ENCODE measurements at places on chromosomes 12 and 14.

DNA sequence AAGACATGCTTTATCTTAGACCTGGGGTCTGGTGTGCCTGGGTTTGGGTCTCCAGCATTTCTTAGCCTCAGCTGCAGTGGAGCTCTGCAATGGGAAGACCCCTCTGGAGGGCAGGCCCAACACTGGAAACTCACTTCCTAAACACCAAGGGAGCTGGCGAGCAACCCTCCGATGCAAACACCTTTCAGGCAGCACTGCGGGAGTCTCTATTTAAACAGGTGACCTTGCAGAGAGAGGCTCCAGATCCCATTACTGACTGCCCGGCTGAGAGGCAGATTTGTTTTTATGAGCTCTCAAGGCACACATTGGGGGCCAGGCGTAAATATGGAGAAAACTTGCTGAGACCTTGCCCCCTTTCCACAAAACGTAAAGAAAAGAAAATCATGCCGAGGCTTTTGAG lies 195.5 kb downstream of the PAX9 start:
- no peak for DNase-seq

GRCh38 chr12:122205053-122205925 lies 1.8 kb downstream of the B3GNT4 start:
- DNase-seq = no peak

DNA sequence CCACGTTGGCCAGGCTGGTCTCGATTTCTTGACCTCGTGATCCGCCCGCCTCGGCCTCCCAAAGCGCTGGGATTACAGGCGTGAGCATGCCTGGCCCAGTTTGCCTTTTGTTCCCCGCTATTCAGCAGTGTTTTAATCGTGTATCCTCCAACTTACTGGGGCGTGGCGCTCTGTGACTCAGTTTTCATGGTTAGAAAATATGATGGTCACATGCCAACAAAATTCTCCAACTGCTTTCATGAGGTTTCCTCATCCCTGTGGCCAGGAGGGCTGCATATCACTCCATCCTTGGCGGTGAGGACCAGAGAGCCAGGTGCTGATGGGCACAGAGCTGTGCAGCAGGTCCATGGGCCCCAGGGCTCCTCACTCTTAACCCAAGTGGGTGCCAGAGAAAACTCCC lies 33.0 kb upstream of the PRMT8 start:
- no peak for DNase-seq

DNA sequence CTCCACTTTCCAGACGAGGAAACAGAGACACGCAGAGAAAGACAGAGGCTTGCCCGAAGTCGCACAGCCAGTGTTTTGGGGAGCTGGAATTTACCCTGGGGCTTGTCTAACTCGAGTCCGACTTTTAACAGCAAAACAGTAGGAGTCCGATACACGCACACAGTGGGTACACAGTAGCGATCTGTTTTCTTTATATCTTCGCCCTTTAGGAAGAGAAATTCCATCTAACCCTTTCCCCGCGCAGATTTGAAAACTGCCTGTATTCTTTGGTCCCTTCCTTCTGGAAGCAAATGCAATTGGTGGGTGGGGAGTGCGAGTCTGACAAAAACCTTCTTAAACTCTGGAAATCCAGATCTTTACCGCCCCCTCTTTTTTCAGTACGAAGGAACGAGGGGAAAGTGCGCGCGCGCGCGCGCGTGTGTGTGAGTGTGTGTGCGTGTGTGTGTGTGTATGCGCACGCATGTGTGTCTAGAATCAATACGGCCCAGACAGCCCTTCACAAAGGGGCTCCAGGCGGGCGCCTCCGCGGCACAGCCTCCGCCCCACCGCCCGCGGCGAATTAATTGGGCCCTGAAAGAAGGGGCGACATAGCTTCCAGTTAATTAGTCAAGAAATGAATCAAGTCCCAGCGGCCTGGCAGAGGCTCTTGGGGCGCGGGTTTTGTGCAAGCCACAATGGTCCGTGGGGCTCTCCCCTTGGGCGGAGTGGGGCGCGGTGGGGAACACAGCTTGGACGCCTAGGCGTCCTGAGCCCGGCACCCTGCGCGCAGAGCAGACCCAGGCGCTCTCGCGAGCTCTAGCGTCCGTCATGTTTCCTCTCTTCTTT lies 14.0 kb upstream of the TBX3 start:
- no peak for DNase-seq

- DNase-seq = no peak
Measured at GRCh38 chr12:101592921-101593320, 1.9 kb upstream of the MYBPC1 start.

DNA sequence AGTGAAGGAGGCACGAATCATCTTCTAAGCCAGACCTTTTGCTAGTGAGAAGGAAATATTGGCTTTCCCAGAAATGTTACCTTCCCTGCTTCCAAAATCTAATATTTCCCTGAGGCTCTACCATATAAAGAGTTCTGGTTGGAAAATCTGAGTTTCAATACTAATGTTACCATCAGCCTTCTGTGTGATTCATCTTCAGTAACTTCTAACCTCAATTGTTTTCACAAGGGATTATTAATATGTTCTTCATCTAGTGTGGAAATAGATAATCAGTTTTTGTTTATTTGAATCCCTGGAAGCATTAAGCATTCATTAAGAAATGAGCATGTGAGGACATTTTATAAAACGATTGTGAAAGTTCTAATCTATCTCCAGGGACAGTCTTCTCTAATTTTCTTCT lies 720.9 kb downstream of the AACS start:
- DNase-seq = no peak

GRCh38 chr12:95143621-95144205 lies 70.3 kb upstream of the NR2C1 start:
- DNase-seq = no peak

GRCh38 chr12:104694711-104695110 lies 238.0 kb downstream of the CHST11 start:
- no peak for DNase-seq

DNA sequence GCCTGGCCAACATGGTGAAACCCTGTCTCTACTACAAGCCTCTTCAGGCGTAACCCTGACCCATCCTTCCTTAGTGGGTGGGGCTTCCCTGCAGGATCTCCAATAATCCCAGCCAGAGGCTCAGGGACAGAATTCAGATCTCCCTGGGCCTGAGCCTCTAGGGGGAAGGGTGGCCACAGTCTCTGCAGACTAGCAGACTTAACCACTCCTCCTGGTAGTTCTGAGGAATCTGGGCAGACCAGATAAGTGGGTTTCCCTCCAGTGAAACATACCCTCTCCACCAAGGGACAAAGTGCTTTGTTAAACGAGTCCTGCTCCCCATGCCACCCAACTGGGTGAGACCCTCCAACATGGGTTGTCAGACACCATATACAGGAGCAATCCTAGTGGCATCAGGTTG lies 36.6 kb upstream of the TRIM9 start:
- no peak for DNase-seq

- no peak for DNase-seq
Measured at GRCh38 chr14:36513451-36514277, 6.4 kb downstream of the NKX2-1 start.

GRCh38 chr12:65948320-65949008 lies 124.2 kb downstream of the HMGA2 start:
- DNase-seq = no peak

- DNase-seq = no peak
Measured at GRCh38 chr12:48050174-48050573, 45.9 kb upstream of the COL2A1 start.

DNA sequence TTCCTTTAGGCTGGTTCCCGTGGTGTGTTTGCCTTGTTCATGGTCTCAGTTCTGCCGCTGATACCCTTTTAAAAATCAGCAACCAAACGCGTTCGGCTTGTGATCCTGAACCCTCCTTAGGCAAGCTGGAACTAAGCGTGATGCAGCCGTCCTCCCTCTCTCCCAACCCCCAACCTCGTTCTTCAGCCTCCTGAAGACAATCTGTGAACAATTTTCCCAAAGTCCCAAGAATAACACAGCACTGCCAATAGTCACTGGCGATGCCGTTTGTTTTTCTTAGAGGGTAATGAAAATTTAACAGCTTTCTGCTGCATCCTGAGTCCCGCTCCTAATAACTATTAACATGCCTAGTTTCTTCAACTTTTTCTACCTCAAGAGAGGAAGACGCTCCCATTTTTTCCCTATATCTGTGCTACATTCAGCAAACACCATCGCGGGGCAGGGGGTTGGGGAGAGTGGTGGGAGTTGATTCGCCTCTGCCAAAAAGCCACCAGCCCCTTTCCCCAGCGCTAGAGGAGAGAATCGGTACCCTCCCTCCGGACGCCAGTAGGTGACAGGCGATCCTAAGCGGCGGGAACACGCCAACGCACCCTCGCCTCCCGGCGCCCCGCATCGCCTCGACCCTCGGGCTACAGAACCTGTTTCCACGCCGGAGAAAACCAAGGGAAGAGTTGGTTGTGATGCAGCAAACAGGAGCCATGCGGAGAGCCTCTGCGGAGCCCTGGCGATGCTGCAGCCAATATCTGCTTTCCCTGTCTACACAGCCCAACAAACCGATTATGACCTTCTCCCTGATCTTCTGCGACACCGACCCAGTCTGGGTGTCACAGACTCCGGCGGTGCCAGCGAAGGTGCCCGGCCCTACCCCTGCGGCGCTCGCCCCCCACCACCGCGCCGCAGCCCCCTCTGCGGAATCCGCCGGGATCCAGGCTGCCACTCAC lies 752 bp downstream of the PRICKLE1 start:
- DNase-seq = peak; percentile 37

- no peak for DNase-seq
Measured at GRCh38 chr12:54138219-54138618, 50.6 kb downstream of the SMUG1 start.

DNA sequence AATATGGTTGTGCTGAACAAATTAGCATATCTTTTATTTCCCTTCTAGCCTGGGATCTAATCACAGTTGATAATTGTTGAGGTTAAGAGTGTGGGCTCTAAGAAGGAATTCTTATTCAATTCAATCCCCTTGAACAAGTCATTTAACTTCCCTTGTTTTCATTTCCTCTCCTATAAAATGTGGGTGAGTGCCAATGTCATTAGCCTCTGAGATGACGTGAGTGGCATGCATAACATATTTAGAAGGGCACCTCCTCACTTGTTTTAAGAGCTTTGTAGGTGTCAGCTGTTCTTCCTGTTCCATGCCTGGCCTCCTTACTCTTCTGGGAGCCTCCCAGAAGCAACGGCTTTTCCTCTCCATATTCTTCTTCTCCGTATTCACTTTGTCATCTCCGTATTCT lies 155.4 kb upstream of the NEDD1 start:
- no peak for DNase-seq

DNA sequence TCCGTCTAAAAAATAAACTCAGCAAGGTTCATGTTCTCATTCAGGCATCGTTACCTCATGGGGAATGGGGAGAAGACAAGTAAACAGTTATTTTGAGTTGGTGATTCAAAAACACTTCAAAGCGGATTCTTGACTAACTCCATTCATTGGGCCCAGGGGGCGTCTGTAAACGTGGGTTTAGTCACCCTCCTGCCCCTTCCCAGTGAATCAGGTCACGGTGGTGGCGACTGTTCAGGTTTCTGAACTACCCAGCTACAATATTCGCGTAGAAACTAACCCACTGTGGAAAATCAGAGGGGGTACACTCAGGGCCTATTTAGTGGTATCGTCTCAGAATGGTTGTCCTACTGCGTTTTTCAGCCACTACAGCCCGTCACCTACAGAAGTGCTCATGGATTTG lies 15.2 kb downstream of the OR6S1 start:
- DNase-seq = peak; percentile 38

DNA sequence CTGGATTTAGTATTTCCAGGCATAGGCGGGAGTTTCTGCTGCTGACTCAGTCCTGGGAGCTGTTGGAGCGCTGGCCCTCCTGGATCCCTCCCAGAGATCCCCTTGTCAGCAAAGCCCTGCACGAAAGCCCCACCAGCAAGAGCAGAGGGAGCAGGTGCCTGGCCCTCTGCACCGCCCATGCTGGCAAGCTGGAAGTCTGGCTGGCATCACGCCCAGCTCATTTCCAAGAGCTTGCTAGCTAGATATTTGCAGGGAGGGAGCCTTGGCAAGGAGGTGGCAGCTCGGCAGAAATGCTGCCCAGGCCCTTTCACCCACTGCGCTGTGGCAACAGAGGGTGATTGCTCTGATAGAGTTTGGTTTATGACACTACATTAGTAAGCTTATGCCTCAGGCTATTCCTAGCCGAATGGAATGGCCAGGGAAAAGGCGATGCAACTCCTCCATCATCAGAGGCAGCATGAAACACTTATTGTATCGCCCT lies 193.9 kb downstream of the EMP1 start:
- no peak for DNase-seq

DNA sequence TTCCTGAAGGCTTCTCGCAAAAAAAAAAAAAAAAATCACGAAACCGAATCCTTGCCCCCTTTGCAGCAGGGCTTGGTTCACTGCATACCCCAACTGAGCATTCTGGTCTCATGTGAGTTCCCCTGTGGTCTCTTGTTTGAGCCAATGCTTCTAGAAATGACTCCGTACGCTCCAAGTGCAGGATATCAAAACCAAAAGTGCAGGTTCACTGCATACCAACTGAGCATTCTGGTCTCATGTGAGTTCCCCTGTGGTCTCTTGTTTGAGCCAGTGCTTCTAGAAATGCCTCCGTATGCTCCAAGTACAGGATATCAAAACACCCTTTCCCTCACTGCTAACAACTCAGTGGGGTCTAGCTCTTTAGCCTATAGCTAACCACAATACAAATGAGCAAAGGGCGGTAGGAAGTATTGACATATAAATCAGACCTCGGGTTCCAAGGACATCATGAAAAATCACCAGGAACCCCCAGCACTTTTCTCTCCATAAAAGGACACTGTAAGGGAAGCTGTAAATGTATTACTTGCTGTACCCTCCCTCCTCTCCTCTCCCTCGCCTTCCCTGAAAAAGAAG lies 206.3 kb upstream of the NOS1 start:
- DNase-seq = no peak

GRCh38 chr12:52831251-52831650 lies 2.9 kb downstream of the KRT79 start:
- no peak for DNase-seq

GRCh38 chr12:130016194-130016593 lies 112.4 kb upstream of the TMEM132D start:
- no peak for DNase-seq

DNA sequence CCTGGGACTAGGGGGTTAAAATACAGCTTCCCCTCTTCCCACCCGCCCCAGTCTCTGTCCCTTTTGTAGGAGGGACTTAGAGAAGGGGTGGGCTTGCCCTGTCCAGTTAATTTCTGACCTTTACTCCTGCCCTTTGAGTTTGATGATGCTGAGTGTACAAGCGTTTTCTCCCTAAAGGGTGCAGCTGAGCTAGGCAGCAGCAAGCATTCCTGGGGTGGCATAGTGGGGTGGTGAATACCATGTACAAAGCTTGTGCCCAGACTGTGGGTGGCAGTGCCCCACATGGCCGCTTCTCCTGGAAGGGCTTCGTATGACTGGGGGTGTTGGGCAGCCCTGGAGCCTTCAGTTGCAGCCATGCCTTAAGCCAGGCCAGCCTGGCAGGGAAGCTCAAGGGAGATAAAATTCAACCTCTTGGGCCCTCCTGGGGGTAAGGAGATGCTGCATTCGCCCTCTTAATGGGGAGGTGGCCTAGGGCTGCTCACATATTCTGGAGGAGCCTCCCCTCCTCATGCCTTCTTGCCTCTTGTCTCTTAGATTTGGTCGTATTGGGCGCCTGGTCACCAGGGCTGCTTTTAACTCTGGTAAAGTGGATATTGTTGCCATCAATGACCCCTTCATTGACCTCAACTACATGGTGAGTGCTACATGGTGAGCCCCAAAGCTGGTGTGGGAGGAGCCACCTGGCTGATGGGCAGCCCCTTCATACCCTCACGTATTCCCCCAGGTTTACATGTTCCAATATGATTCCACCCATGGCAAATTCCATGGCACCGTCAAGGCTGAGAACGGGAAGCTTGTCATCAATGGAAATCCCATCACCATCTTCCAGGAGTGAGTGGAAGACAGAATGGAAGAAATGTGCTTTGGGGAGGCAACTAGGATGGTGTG lies 1.9 kb downstream of the GAPDH start:
- peak; percentile 45 for DNase-seq
